Anterior cingulate cortex (tissue), 58 donors: ENCODE measurements at places on chromosomes 16 and 17.

DNA sequence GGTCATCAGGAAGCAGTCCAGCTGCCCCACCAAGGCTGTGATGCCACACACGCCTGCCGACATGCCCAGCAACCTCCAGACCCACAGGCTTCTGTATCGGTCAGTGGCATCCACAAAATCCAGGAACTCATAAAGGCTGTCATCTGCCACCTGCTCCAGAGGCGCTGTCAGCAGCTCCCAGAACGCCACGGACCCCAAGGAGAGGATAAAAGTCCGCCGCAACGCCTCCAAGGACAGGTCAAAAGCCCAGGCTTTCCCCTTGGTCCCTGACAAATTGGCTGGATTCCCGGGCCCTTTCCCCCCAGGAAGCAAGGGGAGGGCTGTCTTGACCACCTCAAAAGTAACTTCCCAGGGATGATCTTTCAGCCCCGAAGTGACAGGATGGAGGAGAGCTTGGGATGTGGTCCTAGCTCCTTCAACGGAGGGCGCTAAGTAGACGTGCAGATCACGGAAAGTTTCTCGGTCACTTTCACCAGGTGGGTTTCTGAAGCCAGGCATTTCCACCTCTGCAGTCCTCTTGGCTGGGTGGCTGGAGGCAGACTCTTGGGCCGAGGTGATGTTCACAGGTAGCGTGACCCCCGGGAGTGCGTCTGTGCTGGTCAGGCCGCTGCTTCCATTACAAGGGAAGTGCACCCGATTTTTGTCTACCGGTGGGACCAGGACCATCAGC, 854 bp downstream of the MFSD6L start:
- no peak for DNase-seq

DNA sequence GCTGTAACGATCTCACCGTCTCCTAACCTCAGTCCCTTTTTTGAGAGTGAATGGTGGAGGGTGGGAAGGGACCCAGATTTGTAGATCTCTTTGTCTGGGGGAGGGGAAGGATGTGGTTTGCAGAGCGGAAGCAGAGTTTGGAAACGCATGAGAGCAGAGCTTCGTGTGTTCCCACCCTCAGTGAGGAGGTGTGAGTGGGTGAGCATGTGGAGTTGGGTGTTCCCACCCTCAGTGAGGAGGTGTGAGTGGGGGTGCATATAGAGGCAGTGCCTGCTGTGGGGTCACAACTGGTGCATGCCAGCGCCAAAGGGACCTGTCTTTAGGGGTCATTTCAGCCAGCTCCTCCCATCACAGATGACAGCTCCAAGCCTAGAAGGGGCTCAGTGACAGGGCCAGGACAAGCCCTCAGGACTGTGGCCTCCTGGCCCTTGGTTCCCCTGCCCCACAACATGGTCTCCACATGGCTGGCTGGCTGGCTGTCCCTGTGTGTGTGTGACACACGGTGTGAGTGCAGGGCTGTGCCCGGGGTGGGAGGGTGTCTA, 1.8 kb upstream of the CISD3 start:
- DNase-seq: no peak

DNA sequence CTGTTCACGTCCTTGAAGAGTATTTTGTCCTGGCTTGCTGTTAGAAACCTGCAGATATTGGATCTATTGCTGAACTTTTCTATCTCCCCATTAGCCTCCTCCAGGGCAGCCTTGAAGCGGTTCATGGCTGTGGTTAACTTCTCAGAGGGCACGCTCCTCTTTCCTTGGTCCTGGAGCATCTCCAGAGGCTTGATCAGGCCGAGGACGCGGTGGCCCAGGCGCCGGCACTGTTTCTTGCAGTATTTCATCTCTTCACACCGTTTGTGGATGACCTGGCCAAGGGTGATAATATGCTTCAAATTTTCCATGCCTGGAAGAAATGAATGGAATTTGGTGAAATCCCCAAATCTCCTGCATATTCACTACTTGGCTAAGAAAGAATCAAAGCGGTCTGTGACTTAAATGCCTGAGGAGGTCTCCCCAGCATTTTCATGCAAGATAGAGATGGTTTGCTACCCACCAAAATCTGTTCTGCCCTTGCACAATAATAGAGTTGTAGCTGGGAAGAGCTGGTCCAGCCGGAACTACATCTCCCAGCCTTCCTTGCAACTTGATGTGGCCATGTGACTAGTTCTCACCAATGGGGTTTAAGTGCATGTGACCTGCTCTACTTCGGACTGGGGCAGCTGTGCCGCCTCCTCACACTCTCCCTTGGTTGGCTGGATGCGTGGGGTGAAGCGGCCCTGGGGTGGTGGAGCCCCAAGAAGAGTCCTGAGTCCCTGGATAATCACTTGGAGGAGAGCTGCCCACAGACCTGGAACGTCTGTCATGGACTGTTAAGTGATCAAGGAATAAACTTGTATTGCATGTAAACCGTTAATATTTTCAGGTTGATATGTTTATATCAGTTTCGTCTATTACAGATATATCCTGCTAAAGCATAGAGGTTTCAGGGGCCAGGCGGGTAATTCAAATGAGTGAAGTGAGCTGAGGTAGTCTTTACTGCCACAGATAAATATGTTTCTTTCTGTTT, 4.9 kb downstream of the MLKL start:
- peak; percentile 59 for DNase-seq

- DNase-seq: no peak
These were observed 19.7 kb downstream of the ARHGAP17 start for GRCh38 chr16:24995469-24995868.

GRCh38 chr17:76014100-76014924, 12.8 kb downstream of the EVPL start:
- peak; percentile 26 for DNase-seq

DNA sequence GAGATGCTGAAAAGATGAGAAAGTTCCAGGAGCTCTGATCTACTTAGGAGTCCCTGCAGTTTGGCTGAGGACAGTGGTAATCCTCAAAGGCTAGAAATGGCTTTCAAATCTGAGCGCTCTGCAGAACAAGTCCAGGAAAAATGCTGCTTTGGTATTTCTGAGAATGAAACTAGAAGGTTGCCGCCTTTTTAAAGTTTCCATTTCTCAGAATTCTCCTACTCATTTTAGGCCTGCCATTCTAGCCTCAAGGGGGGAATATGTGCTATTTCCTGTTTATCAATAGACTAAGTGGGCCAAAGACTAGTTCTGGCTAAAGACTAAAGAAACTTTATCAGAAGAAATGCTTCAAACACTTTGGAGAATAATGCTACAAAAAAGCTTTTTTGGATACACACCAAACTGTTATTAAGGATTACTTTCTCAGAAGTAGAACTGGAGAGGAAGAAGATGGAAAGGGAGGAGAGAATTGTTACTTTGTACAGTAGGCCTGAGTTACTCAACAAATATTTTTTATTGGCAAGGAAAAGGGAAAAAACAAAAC, at the start of gene SLFN12L:
TSS of gene SLFN12L (minus strand) at position 78 of the 541 bp plus-strand sequence. CDS start 15,314 bp downstream, outside the sequence.
- DNase-seq: no peak

- DNase-seq: no peak
These were observed 19.8 kb downstream of the ANKFN1 start for GRCh38 chr17:56173026-56173425.

DNA sequence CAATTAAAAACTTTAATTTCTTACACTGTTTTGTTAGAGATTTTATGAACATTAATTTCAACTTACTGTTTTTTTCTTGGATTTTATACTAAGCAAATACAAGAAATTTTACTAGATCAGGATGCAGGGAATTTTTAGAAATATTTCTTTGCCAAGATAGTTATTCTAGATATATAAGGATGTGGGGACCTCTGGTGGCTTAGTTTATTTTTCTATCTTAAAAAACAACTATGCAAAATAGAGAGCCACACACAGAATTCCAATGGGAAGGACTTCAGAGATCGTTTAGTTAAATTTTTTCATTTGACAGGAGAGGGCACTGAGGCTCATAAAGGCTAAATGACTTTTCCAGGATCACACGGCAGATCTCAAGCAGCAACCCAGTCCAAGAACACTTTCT, 23.0 kb upstream of the CAPNS2 start:
- DNase-seq: no peak

- no peak for DNase-seq
These were observed 122.7 kb downstream of the ABCC6 start for GRCh38 chr16:16100631-16101030.

DNA sequence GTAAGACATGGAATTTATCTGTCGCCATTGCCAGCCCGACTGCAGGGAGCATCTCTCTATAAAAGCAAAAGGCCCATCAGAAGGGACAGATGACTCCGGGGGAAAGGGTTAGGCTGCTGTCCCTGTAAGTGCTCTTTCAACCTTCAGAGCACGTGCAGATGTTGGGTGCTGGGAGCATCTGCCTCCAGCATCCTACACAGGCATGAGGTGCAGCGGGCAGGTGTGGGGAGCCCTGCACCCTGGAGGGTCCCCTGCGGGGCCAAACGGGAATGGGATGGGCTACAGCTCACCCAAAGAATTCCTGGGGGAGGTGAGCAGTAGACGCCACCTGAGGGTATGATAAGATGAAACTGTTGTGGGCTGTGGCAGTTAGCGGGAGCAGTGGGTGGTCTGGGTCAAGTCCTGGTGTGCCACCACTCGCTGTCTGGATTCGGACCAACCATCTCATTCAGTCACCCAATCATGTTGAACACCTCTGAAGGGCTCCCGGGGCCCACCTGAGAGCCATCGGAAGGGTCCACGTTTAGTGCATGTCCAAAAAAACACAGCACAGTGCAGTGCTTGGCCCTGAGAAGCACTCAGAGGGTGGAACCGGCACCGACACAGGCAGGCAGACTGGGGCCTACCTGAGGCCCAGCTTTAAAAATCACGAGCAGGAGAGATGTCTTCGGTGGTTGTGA, 3.8 kb downstream of the SMCR8 start:
- DNase-seq: no peak
